ENCODE measurements at places on chromosomes 4 and X.

DNA sequence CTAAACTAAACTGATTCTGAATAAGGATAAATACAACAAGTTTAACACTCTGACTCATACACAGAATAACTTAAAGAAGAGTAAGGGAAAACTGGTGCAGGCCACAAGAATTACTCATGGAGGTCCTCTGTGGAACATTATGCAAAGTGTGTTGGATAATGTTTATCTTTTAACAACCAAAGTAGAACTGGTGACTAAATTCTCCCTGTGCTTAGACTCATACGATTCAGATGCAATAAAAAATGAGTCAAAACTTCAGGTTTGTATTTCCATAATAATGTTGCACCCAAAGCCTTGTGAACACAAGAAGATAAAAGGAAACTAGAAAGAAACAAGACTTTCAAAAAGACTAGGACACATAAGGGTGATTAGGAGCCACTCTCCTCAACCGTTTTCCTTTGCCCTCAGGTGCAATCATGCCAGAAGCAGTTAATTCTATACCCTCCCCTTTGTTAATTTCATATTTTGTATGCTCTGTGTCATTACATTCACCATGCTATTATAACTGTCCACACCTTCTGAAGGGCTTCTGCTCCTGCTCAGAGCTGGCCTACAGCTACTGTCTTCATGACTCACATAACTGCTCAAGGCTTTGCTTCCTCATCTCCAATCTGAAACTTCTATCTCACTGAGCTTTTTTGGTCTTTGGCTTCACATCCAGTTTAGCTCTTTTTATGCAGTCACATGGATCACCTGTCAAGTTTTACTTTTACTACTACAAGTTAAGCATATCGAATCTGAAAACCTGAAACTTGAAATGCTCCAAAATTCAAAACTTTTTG lies 60.2 kb downstream of the KCNIP4 start:
- peak; percentile 96 for DNase-seq

GRCh38 chr4:76984127-76984526 lies 34.6 kb downstream of the SEPTIN11 start:
- peak; percentile 59 for DNase-seq

- no peak for DNase-seq
Observed at GRCh38 chr4:67576538-67576937, 18.0 kb downstream of the STAP1 start.

DNA sequence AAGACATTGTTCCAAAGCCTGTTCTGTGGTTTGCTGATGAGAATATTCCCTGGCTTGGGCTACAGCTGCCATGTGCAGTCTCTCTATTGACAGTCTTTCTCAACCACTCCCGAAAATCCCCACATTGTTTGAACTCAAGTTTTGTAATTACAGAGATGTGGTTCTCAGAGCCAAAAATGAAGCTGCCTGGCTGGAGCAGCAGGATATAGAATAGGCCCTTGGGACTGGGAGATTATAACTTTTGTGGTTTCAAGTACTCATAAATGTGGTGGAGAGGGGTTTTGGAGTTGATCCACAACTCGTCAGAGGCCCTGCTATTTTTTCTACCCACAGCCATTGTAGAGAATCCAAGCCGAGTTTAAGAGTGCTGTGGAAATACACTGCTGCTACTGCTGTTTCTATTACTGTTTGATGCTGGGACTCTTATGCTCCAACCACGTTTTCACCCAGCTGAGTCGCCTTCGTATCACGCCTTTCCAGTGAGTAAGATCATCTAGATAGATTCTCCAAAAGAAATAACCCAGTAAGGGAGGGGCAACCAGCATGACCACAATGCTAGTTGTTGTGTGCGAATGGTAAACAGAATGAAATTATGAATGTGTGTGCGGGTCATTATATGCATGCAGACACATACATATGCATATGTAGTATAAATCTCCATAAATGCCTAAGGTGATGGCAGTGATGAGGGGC lies 57.1 kb upstream of the ATXN3L start:
- peak; percentile 93 for DNase-seq

DNA sequence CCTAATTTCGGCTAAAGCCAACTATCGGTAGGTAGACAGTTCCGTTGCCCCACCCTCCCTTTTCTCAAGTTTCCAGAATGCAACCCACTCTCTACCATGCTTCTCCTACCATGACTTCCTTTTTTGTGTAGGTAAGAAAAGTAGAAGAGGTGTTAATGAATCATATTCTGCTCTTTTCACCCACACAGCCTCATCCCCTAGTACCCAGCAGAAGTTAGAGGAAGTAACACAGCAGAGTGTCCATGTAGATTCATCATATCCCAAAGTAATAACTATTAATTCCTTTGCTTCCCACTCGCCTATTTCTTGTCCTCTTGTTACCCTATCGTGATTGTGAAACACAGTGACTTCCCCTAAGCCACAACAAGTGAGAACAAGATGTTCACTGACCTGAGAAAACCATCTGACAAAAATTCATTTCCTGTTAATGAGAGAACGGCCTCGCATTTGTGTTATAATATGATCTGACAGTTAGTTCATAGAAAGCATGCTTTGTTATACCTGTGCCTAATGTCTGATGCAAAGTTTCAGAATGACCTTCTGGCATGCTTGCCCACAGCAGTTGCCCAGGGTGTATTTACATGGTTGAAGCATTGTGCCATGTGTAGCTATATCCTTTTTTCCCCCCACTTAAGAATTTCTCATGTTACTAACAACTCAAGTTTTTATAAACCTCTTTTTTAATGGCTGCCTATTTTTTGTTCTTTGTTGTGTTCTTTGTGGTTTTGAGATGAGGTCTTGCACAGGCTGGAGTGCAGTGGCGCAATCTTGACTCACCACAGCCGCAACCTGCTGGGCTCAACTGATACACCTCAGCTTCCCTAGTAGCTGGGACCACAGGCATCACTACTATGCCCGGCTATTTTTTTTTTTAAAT lies 185.6 kb downstream of the RAP1GDS1 start:
- peak; percentile 96 for DNase-seq

- no peak for DNase-seq
Observed at GRCh38 chrX:24479924-24480323, 14.8 kb downstream of the PDK3 start.

DNA sequence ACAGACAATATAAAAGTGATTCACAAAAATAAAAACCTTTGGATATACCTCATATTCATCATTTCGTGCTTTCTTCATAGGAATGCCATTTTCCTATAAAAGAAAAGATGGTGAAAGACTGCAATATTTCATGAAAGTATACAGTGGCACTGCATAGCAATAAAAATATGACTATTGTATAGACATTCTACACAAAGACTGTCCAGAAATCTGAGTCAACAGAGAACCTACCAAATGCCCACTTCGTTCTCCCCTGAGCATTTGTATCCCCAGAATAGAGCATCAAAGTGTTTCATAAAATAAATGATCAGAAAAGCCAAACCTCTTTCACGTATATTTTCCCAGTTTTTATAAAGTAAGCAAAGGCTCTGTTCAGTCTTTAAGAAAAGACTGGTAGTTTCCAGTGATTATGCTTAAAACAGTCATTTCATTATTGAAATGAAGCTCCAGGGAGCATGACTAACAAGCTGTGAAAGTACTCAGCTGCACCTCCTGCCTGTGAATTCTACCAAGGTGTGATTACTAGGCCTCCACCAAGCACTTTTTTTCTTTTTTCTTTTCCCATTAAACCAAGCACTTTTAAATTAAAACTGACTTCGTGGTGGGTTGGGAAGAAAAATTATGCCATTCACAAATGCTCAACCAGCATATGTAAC lies 20.2 kb downstream of the PPA2 start:
- DNase-seq, result no peak

Data from iris pigment epithelial cell (primary cell).